ENCODE measurements at places on chromosomes 13 and 19.

GRCh38 chr13:32881074-32881776, 135.0 kb upstream of the KL start:
- no peak for DNase-seq

GRCh38 chr13:90838317-90838960, 509.0 kb upstream of the MIR17HG start:
- DNase-seq = no peak

DNA sequence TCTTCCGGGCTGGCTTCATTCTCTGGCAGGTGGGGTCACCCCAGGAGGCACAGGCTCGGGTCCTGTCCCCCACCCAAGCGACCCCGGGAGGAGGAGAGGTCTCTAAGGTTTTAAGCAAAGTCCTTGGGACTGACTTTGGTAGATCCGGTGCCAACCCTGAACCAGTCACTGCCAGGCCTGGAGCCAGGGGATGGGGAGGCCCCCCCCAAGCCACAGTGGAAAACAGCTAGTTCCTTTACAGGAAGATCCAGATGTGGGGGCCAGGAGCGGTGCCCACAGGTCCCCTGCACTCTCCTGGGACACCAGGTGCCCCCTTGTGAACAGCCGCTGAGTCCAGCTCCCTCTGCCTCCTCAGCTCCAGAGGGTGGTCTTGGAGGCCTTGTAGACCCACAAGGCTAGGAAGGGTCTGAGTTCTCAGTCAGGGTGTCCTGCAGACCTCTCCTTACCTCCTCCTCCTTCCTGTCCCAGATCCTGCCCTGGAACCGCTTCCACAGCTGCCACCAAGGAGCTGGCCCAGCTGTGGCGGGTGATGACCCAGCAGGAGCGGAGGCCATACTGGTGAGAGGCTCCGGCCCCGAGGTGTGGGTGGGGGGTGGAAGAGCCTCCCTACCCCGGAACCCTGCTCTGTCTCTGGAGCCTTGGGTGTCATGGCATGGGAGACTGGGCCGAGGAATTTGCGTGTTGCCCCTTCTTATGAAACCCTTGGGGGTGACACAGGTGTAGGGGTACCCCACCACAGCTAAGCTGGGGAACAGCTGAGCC, 6.0 kb downstream of the SIX5 start:
- no peak for DNase-seq

- DNase-seq = no peak
Measured at GRCh38 chr13:41562083-41562482, 104.7 kb downstream of the RGCC start.

GRCh38 chr19:13095393-13095784, 7.3 kb downstream of the LYL1 start:
- DNase-seq = no peak

GRCh38 chr19:1035998-1036621, 3.8 kb upstream of the ABCA7 start:
- no peak for DNase-seq

DNA sequence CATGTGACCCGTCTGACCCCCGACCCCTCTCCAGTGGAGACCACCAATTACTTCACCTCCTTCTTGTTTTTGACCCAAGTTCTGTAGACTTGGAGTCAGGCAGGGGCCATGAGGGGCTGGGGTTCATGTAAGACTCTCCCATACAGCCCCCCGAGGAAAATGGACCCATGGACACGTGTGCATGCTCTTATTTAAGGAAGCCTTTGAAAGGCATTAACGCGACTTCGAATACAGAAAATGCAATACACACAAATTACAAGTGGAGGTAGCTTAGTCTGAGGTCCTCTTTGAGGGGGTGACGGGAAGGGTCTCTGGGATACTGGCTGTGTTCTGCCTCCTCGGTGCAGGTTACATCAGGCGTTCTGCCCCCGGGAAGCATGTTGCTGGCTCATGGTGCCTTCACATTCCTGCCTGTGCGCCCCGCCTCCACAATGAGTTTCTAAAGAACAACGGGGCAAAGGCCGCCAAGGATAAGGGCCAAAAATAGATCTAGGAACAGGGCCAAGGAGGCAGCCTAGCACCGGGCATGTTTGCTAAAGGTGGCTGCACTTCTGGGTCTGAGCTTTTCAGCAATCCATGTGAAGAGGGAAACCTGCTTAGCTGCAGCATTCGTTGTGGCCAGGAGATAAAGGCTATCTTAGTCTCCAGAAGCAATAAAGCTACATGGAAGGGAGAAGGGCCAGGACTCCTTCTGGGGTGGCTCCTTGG, 54.5 kb downstream of the RAB20 start:
- no peak for DNase-seq

Measured in NCI-H1417 (cell line).